ENCODE measurements at places on chromosomes 2 and 18. TPM values are rescaled to one million over a fixed set of nuclear protein-coding genes. Genes with fewer than 3 reads are reported as not detected.

DOK6 gene
- total RNA-seq = 3.1 TPM

TTN gene
- total RNA-seq = 2,245 TPM

ACSL3 gene
- 85.6 TPM for total RNA-seq

SULT1C2 gene
- 1.0 TPM for total RNA-seq

ASB18 gene
- 3.1 TPM for total RNA-seq

GBX2 gene
- total RNA-seq = not detected

POMC gene
- total RNA-seq = 4.2 TPM

SCN7A gene
- 50.6 TPM for total RNA-seq

RAD51AP2 gene
- total RNA-seq = not detected

MC4R gene
- 0.52 TPM for total RNA-seq

CD8B gene
- 1.0 TPM for total RNA-seq

MATN3 gene
- total RNA-seq = 0.52 TPM

SERPINB2 gene
- not detected for total RNA-seq

KIF5C gene
- 1.0 TPM for total RNA-seq

AMER3 gene
- not detected for total RNA-seq

C2orf81 gene
- total RNA-seq = 0.52 TPM

SCN9A gene
- 14.1 TPM for total RNA-seq

UGT1A1 gene
- total RNA-seq = not detected

HPCAL1 gene
- total RNA-seq = 15.1 TPM

TSPYL6 gene
- total RNA-seq = not detected

LRRC30 gene
- total RNA-seq = 9.4 TPM

NOL4 gene
- not detected for total RNA-seq

SLC4A5 gene
- 2.6 TPM for total RNA-seq

RGPD4 gene
- not detected for total RNA-seq

NDC80 gene
- total RNA-seq = 6.8 TPM

TLX2 gene
- not detected for total RNA-seq

ERFE gene
- 4.2 TPM for total RNA-seq

Measured in skeletal muscle tissue (tissue), 5 donors.